ENCODE measurements at places on chromosomes 5 and 9. TPM values are rescaled to one million over a fixed set of nuclear protein-coding genes. Genes with fewer than 3 reads are reported as not detected.

The ACOT12 gene
- total RNA-seq, result 0.21 TPM

DNA sequence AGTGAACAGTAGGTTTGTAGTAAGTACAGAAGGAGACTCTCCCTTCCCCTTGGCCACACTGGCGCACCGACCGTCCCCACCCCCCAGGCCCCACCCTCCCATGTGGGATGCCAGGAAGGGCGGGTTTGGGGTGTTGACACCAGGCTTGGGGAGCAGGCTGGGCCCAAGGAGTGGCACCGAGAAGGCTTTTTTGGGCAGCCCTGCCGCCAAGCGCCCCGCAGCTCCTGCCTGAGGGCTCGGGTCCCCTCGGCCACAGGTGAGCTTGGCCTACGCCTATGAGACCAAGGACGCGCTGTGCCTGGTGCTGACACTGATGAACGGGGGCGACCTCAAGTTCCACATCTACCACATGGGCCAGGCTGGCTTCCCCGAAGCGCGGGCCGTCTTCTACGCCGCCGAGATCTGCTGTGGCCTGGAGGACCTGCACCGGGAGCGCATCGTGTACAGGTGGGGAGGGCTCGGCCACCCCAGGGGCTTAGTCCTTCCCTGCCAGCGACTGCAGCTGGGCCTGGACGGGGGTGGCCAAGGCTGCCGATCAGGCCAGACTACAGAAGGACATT lies 7.3 kb downstream of the GRK6 start:
- DNase-seq, result no peak

GRCh38 chr5:149795360-149795759 lies 65.2 kb downstream of the PPARGC1B start:
- DNase-seq, result no peak

DNA sequence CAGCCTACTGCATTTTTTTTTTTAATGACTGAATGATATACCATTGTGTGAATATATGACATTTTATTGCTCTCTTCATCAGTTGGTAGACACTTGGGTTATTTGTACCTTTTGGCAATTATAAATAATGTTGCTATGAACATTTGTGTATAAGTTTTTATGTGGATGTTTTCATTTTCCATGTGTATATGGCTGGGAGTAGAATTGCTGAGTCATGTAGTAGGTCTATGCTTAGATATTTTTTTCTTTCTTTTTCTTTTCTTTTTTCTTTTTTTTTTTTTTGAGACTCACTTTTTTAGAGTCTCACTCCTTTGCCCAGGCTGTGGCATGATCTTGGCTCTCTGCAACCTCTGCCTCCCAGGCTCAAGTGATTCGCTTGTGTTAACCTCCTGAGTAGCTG lies 32.9 kb upstream of the FAM120AOS start:
- DNase-seq, result no peak

DNA sequence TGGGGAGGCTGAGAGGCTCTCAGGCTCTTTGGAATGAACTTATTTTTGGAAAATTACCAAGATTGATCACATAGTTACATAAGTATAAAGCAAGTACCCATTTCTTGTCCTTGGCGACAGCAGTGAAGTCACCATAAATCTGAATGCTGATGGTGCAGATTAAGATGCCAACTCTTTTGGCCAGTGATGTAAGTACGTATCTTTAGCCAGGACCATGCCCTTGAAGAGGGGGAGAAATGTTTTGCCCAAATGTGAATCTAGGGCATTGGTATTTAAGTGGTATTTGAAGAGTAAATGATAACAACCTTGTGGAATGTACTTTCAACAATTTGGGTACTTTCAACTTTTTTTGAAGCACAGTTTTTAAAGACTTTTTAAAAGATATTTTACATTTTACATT lies 68.2 kb upstream of the RAD23B start:
- no peak for DNase-seq

DNA sequence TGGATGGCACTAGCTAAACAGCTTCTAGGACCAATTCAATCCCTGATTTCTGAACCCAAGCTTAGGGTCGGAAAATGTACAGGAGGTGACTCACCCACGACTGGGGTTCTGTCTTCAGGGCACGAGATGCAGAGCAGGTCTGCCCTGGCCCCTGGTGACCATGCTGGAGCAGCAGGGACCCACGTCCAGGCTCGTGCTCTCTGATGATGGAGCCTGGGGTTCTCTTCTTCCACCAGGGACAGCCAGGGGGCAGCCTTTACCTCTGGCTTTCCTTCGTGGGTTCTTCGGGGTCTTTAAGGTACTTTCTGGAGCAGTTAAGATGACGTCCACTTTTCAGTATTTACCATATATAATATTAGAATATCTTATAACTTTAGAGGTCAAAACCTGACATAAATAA lies 2.1 kb downstream of the CFAP77 start:
- no peak for DNase-seq

Measured in urinary bladder (tissue), 4 donors.